T47D (cell line): ENCODE measurements at places on chromosomes 6 and 20.

DNA sequence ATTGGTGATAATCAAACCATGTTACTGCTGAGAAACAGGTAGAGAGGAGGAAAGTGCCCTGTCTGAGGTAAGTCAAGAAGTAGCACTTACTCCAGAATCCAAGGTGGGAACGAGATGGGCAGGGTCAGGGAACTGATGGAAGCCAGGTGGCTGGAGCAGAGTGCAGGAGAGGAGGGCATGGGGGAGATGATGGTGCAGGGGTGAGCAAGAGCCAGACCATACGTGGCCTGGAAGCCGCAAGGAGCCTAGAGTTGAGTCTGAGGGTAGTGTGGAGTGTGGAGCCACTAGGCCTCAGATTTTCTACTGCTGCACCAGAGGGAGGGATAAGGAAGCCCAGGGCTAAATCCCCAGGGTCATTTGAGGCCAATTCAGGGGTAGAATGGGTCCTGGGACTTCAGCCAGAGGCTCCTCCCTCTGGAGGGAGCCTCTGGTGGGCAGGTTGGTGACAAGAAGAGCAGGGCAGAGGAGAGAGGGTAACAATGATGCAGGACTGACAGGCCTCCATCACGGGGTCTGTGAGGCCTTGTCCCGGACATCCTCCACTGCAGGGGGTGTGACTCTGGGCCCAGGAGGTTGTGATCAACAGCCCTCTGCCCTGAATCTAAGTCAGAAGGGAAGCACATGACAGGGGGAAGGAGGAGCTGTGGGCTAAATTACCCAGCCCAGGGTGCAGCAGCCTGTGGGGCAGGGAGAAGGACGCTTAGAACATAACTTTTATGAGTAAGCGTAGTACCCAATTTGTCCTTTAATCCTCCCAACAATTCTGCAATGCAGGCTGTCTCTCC lies 28.7 kb downstream of the COX4I2 start:
- no peak for DNase-seq

GRCh38 chr6:158831571-158831970 lies 12.4 kb upstream of the EZR start:
- no peak for DNase-seq

DNA sequence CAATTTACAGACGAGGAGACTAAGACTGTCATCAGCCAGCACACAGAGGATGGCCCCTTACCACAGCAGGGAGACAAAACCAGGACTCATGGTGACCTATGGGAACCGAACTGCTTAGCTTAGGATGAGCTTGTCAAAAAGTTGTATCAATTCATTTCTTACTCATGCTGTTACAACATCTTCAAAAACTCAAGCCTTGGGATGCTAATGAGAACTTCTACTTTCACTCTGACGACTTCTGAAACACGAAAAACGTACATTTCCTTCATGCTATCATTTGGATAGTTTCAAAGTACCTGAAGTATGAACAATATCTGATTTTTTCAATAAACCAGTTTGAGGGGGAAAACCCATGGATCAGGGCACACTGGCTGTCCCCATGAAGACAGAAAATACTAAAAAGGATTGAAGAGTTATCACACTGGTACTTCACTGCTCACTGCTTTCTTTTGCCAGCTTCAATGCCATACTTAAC lies 31.9 kb downstream of the HIVEP2 start:
- DNase-seq: no peak

DNA sequence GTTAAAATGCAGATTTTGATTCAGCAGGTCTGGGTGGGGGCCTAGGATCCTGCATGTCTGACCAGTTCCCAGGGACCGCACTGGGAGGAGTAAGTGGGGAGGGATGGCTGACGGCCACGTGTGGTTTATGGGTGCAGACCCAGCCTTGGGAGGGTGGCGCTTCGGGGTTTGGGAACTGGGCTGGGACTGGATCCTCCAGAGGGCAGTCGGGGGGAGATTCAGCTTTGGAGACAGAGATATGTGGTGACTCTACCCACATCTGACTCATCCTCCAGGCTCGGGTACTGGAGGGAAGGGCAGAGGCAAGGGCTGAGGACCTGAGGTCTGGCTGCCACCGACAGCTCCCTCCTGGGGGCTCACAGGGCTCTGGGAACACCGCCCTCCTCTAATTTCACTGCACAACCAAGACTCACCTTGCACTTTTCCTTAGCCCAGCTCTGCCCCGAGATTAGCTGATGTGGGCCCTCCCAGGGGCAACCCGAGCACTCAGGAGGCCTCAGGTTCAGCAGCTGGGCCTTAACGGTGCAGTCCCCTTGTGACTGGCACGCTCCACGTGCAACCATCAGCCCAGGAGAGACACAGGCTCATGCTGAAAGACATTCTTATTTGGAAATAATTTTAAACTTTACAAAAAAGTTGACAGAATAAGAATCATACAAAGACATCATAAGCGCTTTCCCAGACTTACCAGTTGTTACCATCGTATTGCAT lies 172.8 kb upstream of the PMEPA1 start:
- DNase-seq: no peak

DNA sequence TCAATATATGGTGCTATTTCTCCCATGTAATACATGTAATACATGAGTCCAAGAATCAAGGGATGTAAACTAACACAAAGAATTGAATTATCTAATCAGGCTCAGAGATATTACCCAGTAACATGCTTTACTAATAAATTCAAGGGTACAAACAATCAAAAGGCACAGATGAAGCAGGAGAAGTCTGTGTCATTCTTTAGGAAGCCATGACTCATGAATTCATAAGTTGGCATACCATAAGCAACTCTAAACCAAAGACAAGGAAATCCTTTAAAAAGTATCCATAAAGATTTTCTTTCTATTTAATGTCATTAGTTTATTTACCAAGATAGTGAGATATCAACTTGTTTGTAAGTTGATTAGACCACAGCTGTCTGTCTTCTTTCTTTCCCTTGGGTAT lies 446.0 kb upstream of the IMPG1 start:
- no peak for DNase-seq

- no peak for DNase-seq
Observed at GRCh38 chr20:51789434-51789833, 12.9 kb downstream of the SALL4 start.

DNA sequence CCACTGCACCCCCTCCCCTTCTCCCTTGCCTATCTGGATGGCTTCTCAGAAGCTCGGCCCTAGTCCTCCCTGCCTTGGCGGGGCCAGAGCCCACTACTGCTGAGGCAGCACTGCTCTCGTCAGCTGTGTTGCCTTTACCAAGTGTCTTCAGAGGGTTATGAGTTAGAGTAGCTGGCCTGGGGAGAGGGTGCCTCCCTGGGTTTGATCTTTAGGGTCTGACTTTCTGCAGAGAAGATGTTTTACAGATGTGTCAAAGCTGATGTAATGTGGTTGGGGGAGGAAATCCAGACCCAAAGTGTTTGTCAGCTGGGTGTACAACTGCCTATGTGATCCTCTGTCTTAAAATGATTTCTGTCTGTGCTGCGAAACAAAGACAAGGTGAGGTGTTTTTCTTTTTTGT lies 30.4 kb upstream of the PI16 start:
- no peak for DNase-seq

DNA sequence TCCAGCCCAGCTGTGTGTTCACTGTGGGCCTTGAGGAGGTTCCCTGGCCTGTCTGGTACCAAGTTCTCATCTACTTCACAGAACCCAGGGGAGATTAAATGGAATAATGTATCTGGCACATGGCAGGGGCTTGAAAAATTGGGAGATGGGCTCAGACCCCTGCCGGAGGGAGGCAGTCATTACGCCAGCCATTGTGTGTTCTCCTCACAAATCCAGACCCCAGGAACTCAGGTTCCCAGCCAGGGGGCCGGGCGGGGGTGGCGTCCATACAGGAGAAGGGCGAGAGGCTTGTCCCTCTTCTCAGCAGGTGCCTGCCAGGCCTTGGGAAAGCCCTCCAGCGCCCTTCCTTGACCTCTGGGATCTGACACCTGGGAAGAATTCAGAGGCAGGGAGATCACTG lies 8.1 kb downstream of the NOL4L start:
- DNase-seq: no peak

- no peak for DNase-seq
Observed at GRCh38 chr6:146767632-146768031, 168.9 kb downstream of the ADGB start.

- no peak for DNase-seq
Observed at GRCh38 chr6:87364602-87365252, 20.1 kb downstream of the C6orf163 start.

DNA sequence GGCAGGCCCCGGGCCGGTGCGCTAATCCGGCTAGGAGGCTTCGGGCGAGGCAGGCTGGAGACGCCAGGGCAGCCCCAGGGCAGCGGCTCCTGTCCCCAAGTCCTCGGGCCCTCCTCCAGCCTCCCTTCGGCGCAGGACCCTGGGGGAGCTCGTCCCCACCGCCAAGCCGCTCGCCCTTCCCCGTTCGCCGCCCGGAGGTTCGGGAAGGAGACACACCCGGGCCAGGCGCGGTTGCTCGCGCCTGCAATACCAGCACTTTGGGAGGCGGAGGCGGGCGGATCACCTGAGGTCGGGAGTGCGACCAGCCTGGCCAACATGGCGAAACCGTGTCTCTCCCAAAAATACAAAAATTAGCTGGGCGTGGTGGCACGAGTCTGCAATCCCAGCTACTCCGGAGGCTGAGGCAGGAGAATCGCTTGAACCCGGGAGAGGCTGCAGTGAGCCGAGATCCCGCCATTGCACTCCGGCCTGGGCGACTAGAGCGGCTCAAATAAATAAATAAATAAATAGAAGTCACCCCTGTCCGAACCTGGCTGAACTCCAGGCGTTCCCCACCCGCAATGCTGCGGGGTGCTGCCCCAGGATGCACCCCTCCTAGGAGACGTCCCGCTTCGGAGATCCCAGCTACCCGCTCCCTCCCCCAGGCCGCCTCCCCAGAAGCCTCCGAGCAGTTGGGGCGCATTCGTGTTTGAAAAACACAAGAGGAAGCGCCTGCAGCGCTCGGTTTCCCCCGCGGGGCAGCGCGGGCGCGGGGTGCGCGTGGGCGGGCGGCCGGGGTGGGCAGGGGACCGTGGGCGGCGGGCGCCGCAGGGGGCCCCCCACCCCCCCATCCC lies 27.5 kb downstream of the SERPINB9 start:
- peak; percentile 52 for DNase-seq
